ENCODE measurements at places on chromosomes 3 and 15.

DNA sequence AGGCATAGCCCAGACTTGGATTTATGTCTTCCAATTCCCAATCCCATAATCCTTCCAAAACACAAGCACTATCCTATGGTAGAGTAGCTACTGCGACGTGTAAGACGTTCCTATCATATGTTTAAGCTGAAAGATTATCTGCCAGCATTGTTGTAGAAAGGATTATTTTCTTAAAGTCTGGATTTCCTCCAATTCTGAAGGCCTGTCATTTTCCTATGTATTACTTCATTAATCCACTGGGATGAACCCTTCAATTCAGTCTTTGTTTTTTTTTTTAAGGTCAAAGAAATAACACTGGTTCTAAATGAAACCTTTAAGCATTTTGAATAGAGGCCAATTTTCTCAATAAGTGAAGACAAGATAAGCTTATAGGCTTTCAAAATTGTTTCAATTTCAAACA is 289.0 kb downstream of the SLC9A9 start:
- DNase-seq, result no peak

- no peak for DNase-seq
These were observed 203.0 kb downstream of the AKAP13 start for GRCh38 chr15:85583442-85583841.

- no peak for DNase-seq
These were observed 275.4 kb upstream of the C2CD4B start for GRCh38 chr15:62440362-62441105.

GRCh38 chr3:61139686-61140085 is 111.6 kb downstream of the FHIT start:
- DNase-seq, result no peak

DNA sequence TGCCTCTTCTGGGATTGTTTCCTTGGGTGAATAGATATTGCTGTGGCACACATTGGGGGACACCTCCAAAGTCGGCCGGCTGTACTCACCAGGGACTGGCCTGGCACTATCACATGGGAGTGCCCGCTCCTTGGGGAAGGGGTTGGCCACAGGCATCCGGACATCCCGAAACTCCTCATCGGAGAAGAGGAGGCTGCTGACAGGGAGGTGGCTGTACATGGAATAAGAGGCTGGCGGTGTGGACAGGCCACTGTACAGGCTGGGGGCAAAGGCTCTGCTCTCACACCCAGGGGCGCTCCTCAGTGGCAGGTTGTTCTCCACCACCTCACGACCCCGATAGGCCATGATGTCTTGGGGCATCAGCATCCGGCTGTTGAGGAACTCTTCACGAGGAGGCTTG is 15.7 kb downstream of the BCL6 start:
- no peak for DNase-seq

DNA sequence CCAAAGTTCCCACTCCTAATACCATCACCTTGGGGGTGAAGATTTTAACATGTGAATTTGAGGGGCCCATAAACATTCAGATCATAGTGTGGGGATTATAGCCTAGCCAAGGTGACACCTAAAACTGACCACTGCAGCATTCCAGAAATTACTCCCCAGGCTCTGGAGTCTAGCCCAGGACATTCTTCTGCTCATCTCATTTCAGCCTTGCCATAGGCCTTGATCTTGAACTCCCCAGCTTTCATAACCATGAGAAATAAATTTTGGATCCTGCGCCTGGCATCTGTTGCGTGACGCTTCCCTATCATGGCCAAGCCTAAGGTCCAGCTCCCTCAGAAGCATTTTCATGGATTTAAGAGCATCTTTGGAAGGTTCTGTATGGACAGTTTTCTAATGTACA is 502.9 kb upstream of the THBS1 start:
- no peak for DNase-seq

DNA sequence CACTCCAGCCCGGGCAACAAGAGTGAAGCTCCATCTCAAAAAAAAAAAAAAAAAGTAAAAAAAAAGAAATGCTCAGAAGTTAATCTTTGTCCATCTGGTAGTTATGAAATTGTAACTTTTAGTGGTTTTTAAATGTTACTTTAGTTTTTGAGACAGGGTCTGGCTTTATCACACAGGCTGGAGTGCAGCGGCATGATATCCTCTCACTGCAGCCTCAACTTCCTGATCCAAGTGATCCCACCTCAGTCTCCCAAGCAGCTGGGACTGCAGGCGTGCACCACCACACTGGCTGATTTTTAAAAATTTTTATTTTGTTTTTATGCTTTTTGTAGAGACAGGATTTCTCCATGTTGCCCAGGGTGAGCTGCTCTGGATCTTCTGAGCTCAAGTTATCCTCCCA is 1.3 kb downstream of the RNU5B-1 start:
- no peak for DNase-seq

DNA sequence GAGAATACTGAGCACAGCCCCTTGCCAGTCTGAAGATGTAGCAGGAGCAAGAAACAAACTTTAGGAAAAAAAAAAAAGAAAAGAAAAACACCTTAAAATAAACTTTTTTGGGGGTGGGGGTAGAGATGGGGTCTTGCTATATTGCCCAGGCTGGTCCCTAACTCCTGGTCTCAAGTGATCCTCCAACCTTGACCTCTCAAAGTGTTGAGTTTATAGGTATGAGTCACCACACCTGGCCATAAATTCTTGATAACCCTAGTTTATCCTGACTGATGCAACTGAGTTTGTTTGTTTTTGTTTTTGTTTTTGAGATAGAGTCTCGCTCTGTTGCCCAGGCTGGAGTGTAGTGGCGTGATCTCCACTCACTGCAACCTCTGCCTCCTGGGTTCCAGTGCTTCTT is 28.4 kb downstream of the GXYLT2 start:
- DNase-seq, result no peak

GRCh38 chr3:18264361-18264760 is 160.8 kb downstream of the SATB1 start:
- no peak for DNase-seq

- no peak for DNase-seq
These were observed 207.7 kb upstream of the TPM1 start for GRCh38 chr15:62834686-62835329.

- no peak for DNase-seq
These were observed 14.4 kb upstream of the CMTM8 start for GRCh38 chr3:32224016-32224516.

DNA sequence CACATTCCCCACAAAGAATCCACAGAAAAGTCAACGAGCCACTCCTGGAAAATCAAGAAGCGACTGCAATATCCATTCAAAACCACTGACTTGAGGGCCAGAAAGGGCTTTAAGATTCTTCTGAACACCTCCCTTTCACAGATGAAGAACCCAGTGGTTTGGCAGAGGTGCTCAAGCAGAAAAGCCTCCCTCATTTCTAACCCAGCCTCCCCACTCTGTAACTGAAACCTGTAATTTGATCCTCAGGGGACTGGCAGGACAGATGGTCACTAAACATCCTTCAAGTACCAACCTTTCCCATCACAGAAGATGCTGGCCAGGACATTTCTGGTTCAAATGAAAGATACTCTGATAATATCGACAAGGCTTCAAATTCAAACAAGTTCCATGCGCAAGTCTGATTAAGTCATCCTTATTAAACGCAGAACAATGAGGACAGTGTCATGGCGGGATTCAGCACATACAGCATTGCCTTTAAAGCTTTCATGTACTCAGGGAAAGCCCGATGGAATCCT is 5.5 kb downstream of the SEMA5B start:
- no peak for DNase-seq

GRCh38 chr3:17605032-17605431 is 137.4 kb downstream of the TBC1D5 start:
- DNase-seq, result no peak

- no peak for DNase-seq
These were observed 942.4 kb downstream of the FHIT start for GRCh38 chr3:60308808-60309207.

DNA sequence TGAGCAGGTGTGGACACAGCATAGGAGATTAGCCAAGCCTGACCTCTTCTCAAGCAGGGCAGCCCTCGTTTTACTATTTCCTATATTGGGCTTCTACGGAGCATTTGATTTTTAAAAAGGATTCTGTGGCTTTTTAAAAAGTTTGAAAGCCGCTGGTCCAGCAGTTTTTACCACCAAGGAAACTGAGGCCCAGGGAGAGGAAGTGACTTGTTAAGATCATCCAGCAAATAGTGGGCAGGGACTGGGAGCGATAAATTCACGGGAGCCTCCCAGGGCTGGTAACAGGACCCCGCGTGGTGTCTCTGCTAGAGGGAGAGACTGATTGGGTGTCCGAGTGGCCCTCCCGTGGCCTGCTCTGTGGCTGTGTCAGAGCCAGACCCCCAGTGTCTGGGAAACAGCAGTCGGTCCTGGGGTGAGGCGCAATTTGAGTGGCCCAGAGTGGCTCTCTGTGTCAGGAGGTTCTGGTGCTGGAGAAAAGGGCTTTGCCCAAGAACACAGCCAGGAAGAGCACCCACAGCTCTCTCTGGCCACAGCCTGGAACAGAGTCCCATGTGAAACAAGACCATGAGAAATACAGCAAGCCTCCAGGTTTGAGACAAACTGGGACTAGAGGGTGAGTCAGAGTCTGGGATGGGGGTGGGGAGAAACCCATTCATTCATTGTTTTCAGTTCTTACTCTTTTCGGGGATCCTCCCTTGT is 4.2 kb downstream of the FURIN start:
- DNase-seq, result no peak

GRCh38 chr15:31352911-31353811 is 26.5 kb downstream of the KLF13 start:
- peak; percentile 36 for DNase-seq

- DNase-seq, result no peak
These were observed 84.8 kb upstream of the ANKRD28 start for GRCh38 chr3:15882577-15882976.

GRCh38 chr3:12922306-12922705 is 80.9 kb upstream of the RPL32 start:
- DNase-seq, result peak; percentile 4

DNA sequence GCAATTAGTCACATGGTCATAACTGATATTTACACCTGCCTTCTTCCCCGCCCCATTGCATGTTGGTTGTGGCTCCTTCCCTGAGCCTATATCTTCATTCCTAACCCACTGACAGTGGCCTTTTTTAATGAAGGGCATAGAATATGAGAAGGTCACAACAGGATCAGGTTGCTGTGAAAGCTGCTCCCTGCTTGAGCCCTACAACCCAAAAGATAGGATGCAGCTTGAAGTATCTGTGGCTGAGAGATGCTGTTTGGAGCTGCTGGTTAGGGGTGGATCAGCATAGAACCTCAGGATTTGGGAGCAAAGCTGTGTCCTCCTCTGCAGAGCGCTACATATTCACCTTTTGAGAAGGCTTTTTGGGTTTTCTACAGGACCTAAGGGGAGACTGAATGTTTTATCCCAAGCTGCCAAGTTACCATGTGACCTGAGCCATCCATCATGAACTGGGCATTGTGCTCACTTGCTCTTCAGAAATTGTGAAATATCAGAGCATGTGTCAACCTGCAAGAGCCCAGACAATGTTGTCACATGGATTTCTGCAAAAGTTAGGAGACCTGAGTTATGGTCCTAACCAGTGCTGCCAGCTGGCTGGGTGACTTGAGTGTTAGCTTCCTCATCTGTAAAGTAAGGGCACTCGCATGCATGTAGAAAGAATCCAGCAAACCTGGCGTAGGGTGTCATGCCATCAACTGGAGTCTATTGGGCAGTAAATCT is 49.8 kb upstream of the ARL8B start:
- no peak for DNase-seq

DNA sequence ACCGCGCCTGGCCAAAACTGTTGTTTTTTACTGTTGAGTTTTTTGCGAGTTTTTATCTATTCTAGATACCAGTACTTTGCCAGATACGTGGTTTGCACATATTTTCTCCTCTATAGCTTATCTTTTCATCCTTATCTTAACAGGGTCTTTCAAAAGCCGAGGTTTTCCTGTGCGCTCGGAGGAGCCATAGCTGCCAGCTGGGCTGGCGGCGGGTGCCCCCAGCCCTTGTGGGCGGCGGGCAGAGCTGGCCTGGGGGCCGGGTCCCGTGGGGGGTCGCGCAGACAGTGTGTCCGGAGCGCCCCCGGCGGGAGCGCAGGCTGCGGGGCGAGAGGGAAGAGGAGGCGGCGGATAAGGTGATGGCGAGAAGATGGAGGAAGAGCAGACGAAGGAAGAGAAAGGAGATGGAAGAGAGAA is 11.1 kb upstream of the EIF4A2 start:
- no peak for DNase-seq

DNA sequence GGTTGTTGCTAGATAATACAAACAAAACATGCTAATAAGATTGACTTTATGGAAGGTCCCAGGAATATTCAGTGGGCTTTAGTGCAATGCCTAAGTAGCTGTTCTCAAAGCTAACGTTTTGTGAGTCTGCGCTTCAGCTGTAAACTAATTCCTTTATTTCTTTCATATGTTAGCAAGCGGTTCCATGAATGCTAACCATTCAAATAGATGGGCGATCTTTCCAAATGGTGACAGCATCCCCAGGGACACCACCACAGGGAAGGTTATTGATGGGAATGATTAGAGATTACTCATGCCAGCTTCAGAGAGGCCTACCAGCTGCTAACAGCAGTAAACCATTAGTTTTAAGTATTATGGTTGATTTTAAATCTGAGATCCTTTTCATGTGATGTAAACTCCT is 405.7 kb upstream of the MCTP2 start:
- DNase-seq, result no peak

GRCh38 chr3:172577987-172578570 is 54.8 kb upstream of the TNFSF10 start:
- DNase-seq, result no peak

GRCh38 chr3:196872316-196872715 is 4.6 kb downstream of the SENP5 start:
- no peak for DNase-seq

GRCh38 chr3:43239755-43240154 is 46.6 kb upstream of the SNRK start:
- no peak for DNase-seq

GRCh38 chr15:92074646-92075045 is 221.1 kb downstream of the SLCO3A1 start:
- DNase-seq, result no peak

DNA sequence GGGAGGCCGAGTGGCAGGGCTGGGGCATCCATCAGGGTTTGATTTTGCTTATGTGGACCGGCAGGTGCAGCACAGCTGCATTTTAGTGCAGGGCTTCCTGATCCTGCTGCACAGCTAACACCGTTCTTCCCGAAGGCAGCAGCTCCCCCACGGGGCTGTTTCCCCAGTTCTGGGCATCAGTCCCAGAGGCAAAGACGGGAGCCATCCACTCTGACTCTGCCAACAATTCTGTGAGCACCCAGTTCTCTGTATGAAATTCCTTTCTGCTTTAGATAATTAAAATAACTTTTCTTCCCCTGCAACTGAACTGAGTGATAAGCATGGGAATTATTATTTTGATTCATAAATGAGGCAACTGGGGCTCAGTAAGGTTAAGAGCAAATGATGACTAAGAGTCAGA is 262.9 kb upstream of the ATP10A start:
- peak; percentile 76 for DNase-seq

GRCh38 chr3:25151281-25151902 is 276.7 kb upstream of the RARB start:
- no peak for DNase-seq

- DNase-seq, result no peak
These were observed 20.4 kb downstream of the KPNA4 start for GRCh38 chr3:160544844-160545503.

- DNase-seq, result no peak
These were observed 195.8 kb downstream of the CD47 start for GRCh38 chr3:107894998-107895397.
